ENCODE measurements at places on chromosomes 16 and 17. TPM values are rescaled to one million over a fixed set of nuclear protein-coding genes. Genes with fewer than 3 reads are reported as not detected.
A peak's percentile ranks its signal among the peaks of the same experiment; 100 is the strongest.

DNA sequence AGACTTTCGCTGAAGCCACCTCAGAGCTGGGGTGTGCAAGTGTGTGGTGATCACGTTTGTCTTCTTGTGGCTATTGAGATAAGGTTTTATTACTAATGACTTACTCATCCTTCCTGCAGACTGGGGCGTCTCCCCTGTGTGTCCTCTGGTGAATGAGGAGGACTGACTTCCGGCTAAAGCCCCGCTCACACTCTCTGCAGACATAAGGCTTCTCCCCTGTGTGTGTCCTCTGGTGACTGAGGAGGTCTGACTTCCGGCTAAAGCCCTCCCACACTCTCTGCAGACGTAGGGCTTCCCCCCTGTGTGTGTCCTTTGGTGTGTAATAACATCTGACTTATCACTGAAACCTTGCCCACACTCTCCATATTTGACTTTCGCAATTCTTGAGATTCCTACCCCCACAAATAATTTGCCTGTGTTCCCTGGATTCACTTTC is 19.4 kb downstream of the PRDM7 start:
- DNase-seq, result no peak

- no peak for DNase-seq
Measured at GRCh38 chr17:4840893-4841242, 7.7 kb downstream of the MINK1 start.

DNA sequence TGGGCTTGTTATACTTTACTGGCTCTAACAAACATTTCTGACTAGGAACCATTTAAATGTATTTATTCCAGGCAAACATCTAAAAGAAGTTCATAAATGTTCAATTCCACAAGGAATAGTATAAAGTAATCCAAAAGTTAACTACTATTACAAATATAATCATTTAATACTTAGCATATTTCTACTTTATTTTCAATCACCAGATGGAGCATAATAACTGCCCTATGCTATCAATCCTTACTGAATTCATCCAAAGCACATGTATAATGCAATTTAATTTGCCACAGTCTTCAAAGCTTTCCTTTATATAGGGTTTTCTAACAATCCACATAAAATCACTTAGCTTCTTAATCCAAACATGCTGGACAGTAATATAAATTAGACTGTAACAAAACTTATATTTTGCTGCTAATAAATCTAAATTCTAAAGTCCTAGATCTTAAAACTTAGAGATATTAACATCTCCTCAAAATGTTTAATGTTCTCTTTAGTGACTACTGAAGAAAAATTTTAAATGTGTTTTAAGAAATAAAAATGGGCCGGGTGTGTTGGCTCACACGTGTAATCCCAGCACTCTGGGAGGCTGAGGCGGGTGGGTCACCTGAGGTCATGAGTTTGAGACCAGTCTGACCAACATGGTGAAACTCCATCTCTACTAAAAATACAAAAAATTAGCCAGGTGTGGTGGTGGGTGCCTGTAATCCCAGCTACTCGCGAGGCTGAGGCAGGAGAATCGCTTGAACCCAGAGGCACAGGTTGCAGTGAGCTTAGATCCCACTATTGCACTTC is 5.9 kb downstream of the MEIOB start:
- no peak for DNase-seq

GRCh38 chr16:84281074-84281473 is 13.6 kb upstream of the WFDC1 start:
- DNase-seq, result no peak

SSTR5 gene
- not detected for total RNA-seq

GRCh38 chr16:75433732-75434413 is 570 bp upstream of the CFDP1 start:
- peak; percentile 80 for DNase-seq

- no peak for DNase-seq
Measured at GRCh38 chr17:7041607-7042500, 2.0 kb downstream of the SLC16A11 start.

- DNase-seq, result no peak
Measured at GRCh38 chr16:89064606-89065457, 28.8 kb upstream of the ACSF3 start.

DNA sequence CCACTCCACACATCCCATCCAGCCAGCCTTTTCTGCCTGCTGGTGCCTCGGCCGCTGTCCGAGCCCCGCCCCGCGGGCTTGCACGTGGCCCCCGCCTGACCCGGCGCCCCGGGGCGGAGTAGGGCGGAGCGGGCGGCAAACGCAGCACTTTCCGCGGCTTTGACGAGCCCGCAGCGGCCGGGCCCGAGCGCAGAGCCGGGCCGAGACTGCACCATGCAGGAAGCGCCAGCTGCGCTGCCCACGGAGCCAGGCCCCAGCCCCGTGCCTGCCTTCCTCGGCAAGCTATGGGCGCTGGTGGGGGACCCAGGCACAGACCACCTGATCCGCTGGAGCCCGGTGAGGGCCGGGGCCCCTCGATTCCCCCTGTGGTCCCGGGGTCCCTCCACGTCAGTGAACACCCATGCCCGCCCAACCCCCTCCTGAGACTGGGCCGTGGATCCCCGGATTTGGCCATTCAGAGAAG is at the start of gene HSF4:
Gene HSF4 (plus strand): TSS at position 147 of the 463 bp plus-strand sequence. CDS start 67 bp downstream, at position 214.
- peak; percentile 62 for DNase-seq

MPHOSPH6 gene
- 21.0 TPM for total RNA-seq

- no peak for DNase-seq
Measured at GRCh38 chr17:9219631-9220397, 198.5 kb downstream of the NTN1 start.

- no peak for DNase-seq
Measured at GRCh38 chr17:57413848-57414651, 157.7 kb downstream of the MSI2 start.

KRT40 gene
- total RNA-seq, result 1.6 TPM

GRCh38 chr17:37736428-37736827 is 8.4 kb downstream of the HNF1B start:
- no peak for DNase-seq

DNA sequence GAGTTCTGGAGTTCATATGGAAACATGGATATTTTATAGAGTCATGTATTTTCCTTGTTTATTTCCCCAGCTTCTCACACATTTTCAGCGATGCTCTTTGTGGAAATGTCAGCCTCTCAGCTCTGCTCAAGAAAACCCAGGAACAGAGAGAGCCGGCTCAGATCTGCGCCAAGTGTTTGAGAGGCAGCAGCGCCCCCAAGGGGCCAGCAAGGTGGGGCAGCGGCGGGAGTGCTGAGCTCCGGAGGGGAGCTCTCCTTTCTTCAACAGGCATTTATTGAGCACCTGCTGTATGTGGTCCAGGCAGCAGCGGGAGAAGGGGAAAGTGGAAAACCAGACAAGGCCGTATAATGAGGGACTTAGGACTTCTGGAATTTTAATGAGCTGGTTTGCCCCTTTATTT is 421.1 kb upstream of the C16orf82 start:
- DNase-seq, result peak; percentile 46

CLCN7 gene
- 27.2 TPM for total RNA-seq

DNA sequence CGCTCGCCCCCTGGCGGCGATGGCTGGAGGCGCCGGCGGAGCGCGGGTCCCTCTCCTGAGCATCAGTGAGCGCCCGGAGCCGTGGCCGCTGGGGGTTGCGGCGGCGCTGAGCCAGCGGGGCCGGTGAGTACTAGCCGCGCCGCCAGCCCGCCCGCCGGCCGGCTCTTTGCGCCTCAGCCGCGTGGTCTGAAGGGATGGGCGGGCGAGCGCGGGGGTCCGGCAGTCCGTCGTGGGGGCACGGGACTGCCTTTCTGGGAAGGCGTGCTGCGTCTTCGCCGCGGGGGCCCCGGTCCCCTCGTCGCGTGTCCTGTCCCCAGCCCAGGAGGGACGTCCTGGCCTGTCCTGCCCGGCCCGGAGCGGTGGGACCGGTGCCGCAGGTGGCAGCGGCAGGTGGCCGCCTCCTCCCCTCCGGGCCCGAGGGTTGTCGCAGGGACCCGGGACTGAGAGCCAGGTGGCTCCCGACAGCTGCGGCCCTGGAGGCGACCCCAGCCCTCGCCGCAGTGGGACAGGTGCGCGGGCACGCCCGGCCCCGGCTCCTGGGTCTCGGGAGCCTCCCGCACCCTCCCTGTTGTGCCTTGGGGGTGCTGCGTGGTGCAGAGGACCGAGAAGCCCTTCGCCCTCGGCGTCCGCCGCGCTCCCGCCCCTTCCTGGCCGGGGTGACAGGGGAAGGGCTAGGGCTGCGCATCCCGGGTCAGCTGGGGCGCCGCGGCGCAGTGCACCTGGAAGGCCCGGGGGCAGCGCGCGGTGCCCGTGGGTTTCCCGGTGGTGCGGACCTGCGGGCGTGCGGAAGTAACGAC is at the start of gene SPECC1:
Gene SPECC1 (plus strand): TSS at position 58 of the 797 bp plus-strand sequence. CDS start 87,293 bp downstream, outside the sequence.
- DNase-seq, result peak; percentile 79

All from body of pancreas (tissue), 4 donors.